ENCODE measurements at places on chromosomes 12 and 14. TPM values are rescaled to one million over a fixed set of nuclear protein-coding genes. Genes with fewer than 3 reads are reported as not detected.

GRCh38 chr14:53035336-53036210, 84.7 kb upstream of the FERMT2 start:
- DNase-seq = no peak
- H3K4me3 ChIP-seq = no peak overlapping the region
- H3K4me1 ChIP-seq = no peaks in the 10 kb centered on the region
- H3K27ac ChIP-seq = no peak overlapping the region
- H3K27me3 ChIP-seq = no peaks in the 10 kb centered on the region

DNA sequence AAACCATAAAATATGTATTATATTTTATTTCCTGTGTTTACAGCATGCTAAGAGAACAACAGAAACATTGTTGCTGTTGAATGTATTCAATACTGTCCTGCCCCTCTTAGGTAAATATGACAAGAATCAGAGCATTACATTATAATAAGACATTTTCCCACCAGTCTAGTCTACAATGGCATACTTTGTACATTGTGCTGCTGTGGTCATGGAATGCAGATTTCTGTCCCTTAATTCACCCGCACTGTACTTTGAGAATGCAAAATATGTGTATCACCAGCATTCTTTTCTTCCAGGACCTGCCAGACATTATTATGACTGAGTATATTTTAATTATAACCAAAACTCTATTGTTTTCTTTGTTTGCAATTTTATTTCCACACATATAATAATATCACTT, 16.5 kb upstream of the OR10AD1 start:
- DNase-seq = no peak
- no peaks in the 10 kb centered on the region for H3K4me1 ChIP-seq
- H3K4me3 ChIP-seq = no peak overlapping the region
- peaks cover 4% of the 10 kb centered on the region for H3K27me3 ChIP-seq

Gene JPH4
- 1.2 TPM for total RNA-seq

Gene NOVA1
- 0.44 TPM for total RNA-seq

DNA sequence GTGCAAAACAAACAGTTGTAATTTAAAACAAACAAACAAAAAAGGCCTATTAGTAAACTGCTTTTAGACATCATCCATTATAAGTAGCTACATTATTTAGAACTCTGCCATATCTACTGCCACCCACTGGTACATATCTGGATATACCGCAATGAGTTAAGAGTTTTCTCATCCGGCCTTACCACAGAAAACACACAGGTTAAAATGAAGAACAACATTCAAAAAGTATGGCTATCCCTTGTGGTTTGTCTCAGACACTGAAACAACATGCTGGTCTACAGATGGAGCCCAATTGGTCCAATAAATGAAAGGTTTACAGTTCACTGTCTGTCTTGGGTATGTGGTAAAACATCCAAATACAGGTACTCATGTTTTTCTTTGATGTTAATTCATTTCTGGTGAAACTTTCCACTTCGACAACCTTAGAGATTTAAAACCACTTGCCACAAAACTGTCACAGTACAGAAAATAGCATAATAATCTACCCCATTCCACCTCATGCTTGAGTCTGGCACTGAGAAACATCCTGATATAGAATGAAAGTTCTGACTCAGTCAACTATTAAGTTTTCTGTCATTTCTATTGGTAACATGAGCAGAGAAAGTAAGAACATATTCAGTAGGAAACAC, 354.3 kb downstream of the CEP128 start:
- H3K27ac ChIP-seq = peak overlapping the region; percentile 48
- H3K4me3 ChIP-seq = peak overlapping the region; percentile 11
- peaks cover 25% of the 10 kb centered on the region for H3K4me1 ChIP-seq
- H3K36me3 ChIP-seq = no peaks in the 10 kb centered on the region

- H3K36me3 ChIP-seq = peaks cover 2% of the 10 kb centered on the region
- peaks cover 28% of the 10 kb centered on the region for H3K4me1 ChIP-seq
- H3K27me3 ChIP-seq = no peaks in the 10 kb centered on the region
- no peak overlapping the region for H3K4me3 ChIP-seq
Measured at GRCh38 chr12:101777485-101777884, 38.2 kb upstream of the SYCP3 start.

Gene MAP3K9
- total RNA-seq = 6.2 TPM

Gene SMIM41
- total RNA-seq = not detected
